Activated CD4-positive, alpha-beta T cell treated with anti-CD3 and anti-CD28 coated beads, Interleukin-2, amount 10 ng/mL, durations not matched to agents 24 days and 14 days (primary cell): ENCODE measurements at places on chromosomes 7 and 10.

- peak; percentile 77 for DNase-seq
- H3K4me1 ChIP-seq: peaks cover 7% of the 10 kb centered on the region
- H3K4me3 ChIP-seq: peak overlapping the region; percentile 37
- H3K27ac ChIP-seq: no peak overlapping the region
Observed at GRCh38 chr7:10889266-10889898, 84.3 kb upstream of the PHF14 start.

DNA sequence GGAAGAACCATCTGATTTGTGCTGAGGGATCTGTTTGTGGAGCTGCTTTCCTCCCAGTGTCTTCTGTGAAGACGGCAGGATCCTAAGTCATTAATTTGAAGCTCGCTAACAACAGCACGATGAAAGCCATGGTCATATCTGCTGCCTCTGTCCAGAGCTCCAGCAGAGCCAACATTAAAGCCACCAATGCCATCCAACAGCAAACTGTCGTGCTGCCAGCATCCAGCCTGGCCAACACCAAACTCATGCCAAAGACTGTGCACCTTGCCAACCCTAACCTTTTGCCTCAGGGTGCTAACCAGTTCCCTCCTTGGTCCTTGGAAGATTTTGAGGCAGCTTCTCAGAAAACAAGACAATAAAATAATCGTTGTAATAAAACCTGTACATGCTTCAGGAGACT lies 36.2 kb downstream of the HTR5A start:
- DNase-seq: no peak
- H3K4me1 ChIP-seq: no peaks in the 10 kb centered on the region
- no peak overlapping the region for H3K27ac ChIP-seq
- H3K36me3 ChIP-seq: no peaks in the 10 kb centered on the region

- peaks cover 28% of the 10 kb centered on the region for H3K27me3 ChIP-seq
- H3K4me3 ChIP-seq: no peak overlapping the region
- no peak for DNase-seq
- peaks cover 19% of the 10 kb centered on the region for H3K4me1 ChIP-seq
Observed at GRCh38 chr10:43282881-43283280, 16.0 kb upstream of the RASGEF1A start.

DNA sequence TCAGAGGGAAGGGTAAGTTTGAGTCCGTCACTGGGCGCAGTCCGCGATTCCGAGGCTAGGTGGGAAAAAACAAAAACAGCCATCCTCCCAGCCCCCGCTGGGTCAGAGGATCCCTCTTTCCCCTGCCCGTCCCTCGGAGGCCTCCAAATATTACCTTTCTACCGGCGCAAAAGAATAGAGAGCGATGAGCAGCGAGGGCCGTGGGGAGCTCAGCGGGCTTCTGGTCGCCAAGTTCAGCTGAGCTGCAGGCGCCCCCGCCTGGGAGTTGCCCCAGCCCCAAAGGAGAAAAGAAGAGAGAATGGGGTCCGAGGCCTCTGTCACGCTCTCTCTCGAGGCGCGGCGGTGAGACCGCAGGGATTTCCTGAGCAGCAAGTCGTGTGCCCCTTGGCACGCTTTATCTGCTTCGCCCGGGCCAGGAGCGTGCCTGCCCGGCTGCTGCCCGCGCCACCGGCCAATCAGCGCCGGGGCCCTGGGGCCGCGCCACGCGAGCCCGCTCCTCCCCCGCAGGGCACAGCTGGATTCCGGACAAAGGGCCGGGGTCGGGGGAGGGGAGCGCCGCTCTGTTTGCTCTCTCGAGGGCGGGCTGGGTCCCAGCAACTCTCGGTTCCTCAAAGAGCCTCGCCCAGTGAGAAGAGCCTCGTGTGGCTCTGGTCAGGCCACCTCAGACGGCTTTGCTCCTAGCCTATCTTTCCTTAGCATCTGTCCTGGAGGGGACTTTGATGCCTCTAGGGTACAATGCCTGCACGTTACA lies at the start of gene NEUROG3:
TSS of gene NEUROG3 (minus strand) at position 367 of the 751 bp plus-strand sequence. CDS start 379 bp downstream, outside the sequence.
- peaks cover 84% of the 10 kb centered on the region for H3K27me3 ChIP-seq
- DNase-seq: no peak
- H3K4me3 ChIP-seq: peak within 1 kb of the TSS; percentile 73
- peaks cover 12% of the 10 kb centered on the region for H3K4me1 ChIP-seq
- H3K36me3 ChIP-seq: peaks cover 5% of the 10 kb centered on the region

GRCh38 chr7:157016024-157016351 lies 5.5 kb upstream of the MNX1 start:
- H3K36me3 ChIP-seq: no peaks in the 10 kb centered on the region
- H3K4me3 ChIP-seq: no peak overlapping the region
- peaks cover 81% of the 10 kb centered on the region for H3K27me3 ChIP-seq
- no peak for DNase-seq

DNA sequence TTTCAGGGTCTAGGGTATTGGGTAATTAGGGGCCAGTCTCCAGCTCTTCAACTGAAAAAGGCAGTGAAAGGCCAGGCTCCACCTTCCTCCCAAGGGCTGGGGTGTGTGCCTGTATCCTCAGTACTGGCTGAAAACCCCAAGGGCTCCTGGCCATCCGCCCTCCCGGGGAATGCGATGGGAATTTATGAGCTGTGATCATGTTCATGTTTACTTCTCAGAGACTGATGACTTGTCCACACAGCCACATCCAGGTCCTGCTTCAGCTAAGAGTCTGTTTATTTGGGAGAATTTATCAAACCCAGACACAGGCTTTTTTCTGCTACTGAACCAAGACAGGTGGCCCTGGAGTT lies 91.7 kb downstream of the CCDC3 start:
- H3K4me3 ChIP-seq: no peak overlapping the region
- H3K27me3 ChIP-seq: peaks cover 11% of the 10 kb centered on the region
- no peak overlapping the region for H3K27ac ChIP-seq
- no peaks in the 10 kb centered on the region for H3K4me1 ChIP-seq
- no peaks in the 10 kb centered on the region for H3K36me3 ChIP-seq
- no peak for DNase-seq

GRCh38 chr10:129812398-129812797 lies 151.7 kb downstream of the EBF3 start:
- H3K36me3 ChIP-seq: no peaks in the 10 kb centered on the region
- no peak for DNase-seq
- H3K27ac ChIP-seq: no peak overlapping the region
- no peak overlapping the region for H3K4me3 ChIP-seq
- no peaks in the 10 kb centered on the region for H3K4me1 ChIP-seq
- no peaks in the 10 kb centered on the region for H3K27me3 ChIP-seq

GRCh38 chr10:88861036-88861435 lies 9.4 kb upstream of the ANKRD22 start:
- no peak overlapping the region for H3K4me3 ChIP-seq
- H3K27me3 ChIP-seq: peaks cover 32% of the 10 kb centered on the region
- H3K36me3 ChIP-seq: no peaks in the 10 kb centered on the region
- DNase-seq: no peak
- no peak overlapping the region for H3K27ac ChIP-seq

DNA sequence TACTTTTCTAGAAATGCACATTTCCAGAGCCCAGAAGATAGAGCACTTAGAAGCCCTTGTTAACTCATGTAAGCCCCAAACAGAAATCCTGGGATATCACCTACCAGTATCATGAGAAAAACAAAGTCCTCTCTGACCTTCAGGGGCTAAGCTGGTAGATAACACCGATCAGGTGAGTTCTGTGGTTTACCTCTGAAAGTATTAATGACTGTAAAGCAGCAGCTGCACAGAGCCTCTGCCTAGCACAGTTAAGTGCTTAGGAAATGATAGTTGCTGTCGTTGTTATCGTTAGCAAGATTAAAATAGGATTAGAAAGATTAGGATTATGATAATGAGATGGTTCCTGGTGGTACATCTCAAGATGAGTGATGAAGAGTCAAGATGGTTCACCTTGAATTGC lies 64.9 kb downstream of the PLXNA4 start:
- no peak for DNase-seq
- H3K4me1 ChIP-seq: peaks cover 28% of the 10 kb centered on the region
- peaks cover 9% of the 10 kb centered on the region for H3K27me3 ChIP-seq
- no peak overlapping the region for H3K27ac ChIP-seq

DNA sequence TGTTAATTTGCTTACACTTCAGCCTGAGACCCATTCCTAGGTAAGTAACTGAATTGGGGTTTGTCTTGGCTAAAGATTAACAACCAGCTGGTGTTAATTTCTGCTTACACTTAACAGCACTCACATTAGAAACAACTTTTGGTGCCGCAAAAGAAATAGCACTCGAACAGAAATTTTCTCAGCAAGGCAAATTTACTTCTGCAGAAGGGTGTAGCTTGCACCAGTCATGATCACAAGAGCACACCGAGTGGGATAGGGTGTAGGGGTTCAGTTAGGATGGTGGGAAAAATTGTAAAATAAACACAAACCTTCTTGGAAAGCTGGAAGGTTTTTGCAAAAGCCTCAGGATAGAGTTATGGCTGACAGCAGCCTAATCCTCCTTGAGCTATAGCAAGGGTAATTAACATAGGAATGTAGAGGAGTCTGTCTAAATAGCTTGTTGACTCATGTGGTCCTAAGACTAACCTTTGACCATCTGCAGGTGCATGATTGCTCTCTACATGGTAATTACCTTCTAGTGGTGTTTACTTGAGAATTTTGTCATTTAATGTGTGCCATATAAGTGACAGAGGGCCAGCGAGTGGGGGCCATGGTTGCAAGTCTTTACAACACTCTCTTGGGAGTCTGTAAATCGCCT lies 67.8 kb upstream of the CDK13 start:
- no peaks in the 10 kb centered on the region for H3K36me3 ChIP-seq
- no peak overlapping the region for H3K4me3 ChIP-seq
- H3K27ac ChIP-seq: no peak overlapping the region
- H3K4me1 ChIP-seq: no peaks in the 10 kb centered on the region

DNA sequence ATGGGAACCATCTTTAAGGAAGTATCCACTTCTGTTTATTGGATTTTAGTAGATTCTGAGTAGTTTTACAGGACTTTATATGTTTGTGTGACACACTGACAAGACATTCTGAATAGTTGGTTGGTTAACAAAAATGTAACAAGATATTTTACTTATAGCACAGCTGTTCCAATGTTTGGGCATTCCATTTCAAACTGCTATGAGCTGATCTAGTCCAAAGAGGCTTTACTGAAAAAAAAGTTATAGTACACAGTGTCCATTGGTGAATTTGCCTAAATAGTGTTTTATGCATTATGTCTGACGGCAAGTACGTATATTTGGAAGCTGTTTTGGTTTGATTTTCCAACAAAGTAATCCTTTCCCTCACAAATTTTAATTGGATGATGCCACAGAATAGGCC lies 99.1 kb downstream of the SAMD9 start:
- no peak for DNase-seq
- H3K27me3 ChIP-seq: no peaks in the 10 kb centered on the region
- H3K4me1 ChIP-seq: peaks cover 14% of the 10 kb centered on the region
- no peak overlapping the region for H3K27ac ChIP-seq
- H3K36me3 ChIP-seq: peaks cover 1% of the 10 kb centered on the region

GRCh38 chr10:10977978-10978377 lies 39.7 kb upstream of the CELF2 start:
- no peaks in the 10 kb centered on the region for H3K4me1 ChIP-seq
- H3K27me3 ChIP-seq: peaks cover 39% of the 10 kb centered on the region
- no peak overlapping the region for H3K4me3 ChIP-seq
- no peak overlapping the region for H3K27ac ChIP-seq
